ENCODE measurements at places on chromosomes 6 and 20. TPM values are rescaled to one million over a fixed set of nuclear protein-coding genes. Genes with fewer than 3 reads are reported as not detected.

- no peak for ATAC-seq
These were observed 101.4 kb downstream of the SLX4IP start for GRCh38 chr20:10536531-10536930.

The OLIG3 gene
- total RNA-seq: 0.89 TPM

DNA sequence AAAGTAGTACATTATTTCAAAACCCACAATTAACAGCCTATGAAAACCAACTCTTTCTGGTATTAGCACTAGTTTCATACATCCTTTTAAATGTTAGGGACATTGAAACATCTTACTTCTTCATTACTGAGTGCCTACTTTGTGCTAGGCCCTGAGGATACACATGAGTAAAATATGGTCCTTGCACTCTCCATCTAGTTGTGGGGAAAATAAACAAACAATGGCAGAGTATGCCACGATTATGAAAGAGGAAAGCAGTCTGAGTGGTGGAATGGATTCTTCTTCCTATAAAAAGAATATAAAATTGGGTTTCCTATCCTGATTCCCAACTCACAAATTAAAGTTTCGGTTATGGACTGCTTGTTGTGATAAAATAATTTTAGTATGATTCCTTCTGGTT, 84.9 kb downstream of the ATXN1 start:
- ATAC-seq: no peak

DNA sequence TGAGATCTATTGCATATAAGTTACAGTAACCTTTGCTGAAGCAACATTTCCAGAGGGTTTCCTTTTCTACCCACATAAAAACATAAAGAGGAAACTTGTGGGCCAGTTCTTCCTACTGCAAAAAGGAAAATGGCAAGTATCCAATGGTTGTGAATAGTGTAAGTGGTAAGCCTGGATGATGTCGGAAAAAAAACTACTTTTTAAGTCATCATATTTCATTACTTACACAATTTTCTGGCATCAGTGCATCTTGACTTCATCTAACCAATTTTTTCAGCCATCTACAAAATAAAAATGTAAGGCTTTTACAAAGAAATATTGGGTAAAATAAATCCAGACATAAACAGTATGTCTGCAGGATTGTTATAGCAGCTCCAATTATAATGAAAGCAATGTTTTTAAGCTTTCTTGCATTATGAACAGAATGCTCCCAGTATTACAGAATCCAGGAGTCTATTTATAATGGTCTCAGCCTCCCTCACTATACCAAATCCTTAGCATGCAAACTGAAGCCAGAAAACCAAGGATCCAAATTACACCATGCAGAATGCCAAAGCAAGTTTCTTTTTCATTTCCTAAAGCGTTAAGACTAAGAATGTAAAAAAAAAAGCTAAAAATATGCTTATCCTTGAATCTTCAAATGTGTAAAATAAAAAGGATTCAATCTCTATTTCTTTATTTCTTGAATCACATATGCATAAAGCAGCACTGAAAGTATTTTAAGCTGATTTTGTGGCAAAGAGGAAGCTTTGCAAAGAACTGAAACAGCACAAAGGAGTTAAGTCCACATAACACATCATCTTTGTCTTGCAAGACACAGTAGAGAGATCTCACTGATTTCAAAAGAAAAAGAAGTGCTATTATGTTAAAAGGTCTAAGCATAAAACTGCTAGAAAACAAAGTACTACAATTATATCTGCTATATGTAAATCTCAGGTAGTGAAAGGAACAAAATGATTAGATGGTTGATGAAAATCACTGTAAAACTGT, 126.8 kb upstream of the HMGCLL1 start:
- ATAC-seq: no peak

The HEY2 gene
- 5.4 TPM for total RNA-seq

Data from motor neuron (in vitro differentiated cells).